ENCODE measurements at places on chromosomes 16 and 17.
A peak's percentile ranks its signal among the peaks of the same experiment; 100 is the strongest.

GRCh38 chr17:32590974-32591373, 104.2 kb downstream of the CDK5R1 start:
- DNase-seq = peak; percentile 90

- no peak for DNase-seq
Measured at GRCh38 chr16:24191876-24192402, 64.2 kb upstream of the CACNG3 start.

DNA sequence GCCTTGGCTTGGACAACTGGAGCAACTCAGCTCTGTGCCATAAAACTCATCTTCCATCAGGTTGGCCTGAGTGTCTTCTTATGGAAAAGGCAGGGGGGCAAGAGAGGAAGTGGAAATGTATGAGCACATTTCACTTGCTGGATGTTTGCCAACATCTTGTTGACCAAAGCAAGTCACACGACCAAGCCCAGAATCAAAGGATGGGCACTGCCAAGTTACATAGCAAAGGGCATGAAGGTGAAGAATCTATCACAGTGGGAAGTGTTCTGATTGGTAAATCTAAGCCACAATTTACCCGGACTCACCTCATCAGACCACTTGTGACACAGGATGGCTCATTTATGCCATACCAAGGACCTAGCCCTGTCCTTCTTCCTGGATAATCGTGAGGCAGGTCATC, 310.5 kb upstream of the IRX5 start:
- DNase-seq = no peak

DNA sequence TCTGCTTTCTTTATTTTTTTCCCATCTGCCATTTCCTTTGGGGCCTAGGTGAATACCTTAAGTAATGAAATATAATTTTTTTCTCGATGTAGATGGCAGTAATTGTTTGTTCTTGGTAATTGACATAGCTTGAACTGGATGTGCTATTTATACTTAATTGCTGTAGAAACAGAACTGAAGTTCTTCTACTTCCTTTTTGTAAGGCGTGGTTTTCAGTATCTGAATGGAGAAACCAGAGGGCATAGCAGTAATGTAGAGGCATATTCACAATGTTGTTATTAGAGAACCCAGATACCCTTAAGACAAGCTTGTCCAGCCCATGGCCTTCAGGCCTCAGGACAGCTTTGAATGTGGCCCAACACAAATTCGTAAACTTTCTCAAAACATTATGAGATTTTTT, 16.4 kb downstream of the ATP6V0A1 start:
- DNase-seq = no peak

DNA sequence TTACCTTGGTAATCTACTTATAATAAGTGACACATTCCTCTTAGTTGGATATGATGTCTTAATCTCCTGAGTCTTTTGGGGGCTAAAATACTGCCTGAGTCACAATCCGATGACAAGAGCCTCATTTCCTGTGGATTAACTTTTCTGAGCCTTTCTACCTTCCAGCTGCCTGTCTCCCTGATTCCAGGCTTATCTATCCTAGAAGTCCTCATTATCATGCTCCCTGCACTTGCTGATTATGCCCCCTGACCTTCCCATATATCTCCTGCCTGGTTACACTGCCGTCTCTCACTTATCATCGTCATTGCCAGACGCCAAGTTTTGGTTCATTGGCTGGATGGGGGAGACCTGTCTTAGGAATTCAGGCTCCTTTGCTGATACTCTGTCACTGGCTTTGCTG, 727.4 kb upstream of the CA10 start:
- DNase-seq = peak; percentile 90

GRCh38 chr16:82832821-82833220, 206.1 kb downstream of the CDH13 start:
- peak; percentile 10 for DNase-seq

GRCh38 chr17:19558946-19559345, 25.3 kb downstream of the SLC47A1 start:
- no peak for DNase-seq

Data from NCI-H82 (cell line).